ENCODE measurements at places on chromosomes 5 and 9.

GRCh38 chr5:155689406-155689805 is 637.6 kb upstream of the SGCD start:
- peak; percentile 1 for DNase-seq

DNA sequence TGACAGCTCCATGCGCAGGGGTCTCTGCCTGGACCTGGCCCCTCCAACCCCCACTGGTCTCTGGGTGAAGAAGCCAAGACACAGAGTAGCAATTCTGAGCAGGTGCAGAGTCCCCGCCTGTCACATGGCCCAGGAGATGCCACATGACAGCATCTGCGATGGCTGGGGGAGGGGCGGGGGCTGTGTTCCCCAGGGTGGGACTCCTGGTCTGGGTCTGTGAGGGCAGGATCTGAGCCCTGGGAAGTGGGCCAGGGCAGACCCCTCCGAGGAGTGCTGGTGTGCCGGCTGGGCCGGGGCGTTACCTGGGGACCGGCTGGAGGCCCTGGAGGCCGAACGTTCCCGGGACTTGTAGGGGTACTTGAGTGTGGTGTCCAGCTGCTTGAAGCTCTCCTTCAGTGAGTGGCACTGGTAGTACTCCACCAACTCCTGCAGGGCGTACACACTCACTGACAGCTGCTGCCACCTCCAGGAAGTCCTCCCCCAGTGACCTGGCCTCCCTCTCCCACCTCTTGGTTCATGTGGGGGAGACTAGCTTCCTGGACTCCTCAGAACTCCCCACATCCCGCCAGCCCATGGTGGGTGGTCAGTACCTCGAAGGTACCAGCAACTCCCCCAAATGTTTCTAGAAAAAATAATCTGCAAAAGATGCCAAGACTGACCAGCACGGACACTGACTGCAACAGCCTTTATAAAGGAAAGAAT is 32.1 kb upstream of the SARDH start:
- DNase-seq: no peak

DNA sequence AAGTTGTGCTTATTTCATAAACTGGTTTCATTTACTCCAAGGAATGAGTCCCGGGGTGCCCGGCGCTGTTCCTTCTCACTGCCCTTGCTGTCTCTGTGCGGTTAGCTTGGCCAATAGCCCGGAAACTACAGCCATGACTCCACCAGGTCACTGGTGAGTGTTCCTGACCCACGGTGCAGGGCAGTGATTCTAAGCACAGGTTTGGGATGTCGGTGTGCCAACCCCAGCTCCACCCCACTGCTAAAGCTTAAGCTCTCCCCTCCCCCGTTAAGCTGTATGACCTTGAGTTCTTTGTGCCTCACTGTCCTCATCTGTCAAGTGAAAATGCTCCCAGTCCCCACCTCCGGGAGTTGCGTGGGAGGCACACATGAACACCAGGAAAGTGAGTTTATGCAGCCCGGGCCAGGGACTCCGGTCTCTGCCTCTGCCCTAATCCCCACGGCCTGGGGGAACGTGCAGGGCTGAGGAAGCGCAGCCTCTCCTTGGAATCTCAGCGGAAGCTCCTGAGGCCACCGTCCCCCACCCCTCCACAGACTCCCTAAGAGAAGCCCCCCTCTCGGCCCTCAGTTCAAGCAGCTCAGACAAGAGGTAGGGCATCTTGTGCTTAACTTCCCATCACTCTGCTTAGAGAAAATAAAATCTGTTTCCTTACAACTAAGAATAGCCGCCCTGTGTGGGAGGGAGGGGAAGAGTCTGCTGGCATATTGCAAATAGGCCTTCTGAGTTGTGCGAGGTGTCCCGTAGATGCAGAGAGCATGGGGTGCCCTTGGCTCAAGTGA is 92.0 kb upstream of the RAI14 start:
- no peak for DNase-seq

- DNase-seq: peak; percentile 43
Measured at GRCh38 chr5:7897014-7897600, 28.2 kb downstream of the MTRR start.

GRCh38 chr5:106634375-106634774 is 1036.4 kb downstream of the EFNA5 start:
- DNase-seq: no peak

- peak; percentile 99 for DNase-seq
Measured at GRCh38 chr5:134738133-134738962, at the start of gene CAMLG. Gene CAMLG (plus strand): TSS chr5:134738548. CDS start chr5:134738621, 73 bp downstream.
